ENCODE measurements at places on chromosomes 6 and 20.

- DNase-seq, result no peak
These were observed 56.1 kb upstream of the THEMIS start for GRCh38 chr6:127956956-127957355.

DNA sequence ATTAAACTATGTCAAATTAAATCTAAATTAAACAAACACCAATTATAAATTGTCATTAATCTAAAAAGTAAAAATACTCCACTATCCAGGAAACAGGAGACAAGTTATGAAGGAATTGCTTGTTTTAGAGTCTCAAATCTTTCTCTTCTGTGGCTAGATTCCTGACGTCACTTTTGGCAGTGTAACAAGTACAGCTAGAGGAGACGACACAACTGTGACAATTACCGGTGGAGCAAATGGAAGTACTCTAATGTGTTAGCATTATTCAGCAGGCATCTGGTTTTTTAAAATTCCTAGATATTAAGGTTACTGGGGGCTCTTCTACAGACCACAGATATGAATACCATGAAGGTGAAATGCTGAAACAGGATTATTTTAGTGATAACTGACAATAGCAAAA is 1042.7 kb downstream of the EPHA7 start:
- no peak for DNase-seq

DNA sequence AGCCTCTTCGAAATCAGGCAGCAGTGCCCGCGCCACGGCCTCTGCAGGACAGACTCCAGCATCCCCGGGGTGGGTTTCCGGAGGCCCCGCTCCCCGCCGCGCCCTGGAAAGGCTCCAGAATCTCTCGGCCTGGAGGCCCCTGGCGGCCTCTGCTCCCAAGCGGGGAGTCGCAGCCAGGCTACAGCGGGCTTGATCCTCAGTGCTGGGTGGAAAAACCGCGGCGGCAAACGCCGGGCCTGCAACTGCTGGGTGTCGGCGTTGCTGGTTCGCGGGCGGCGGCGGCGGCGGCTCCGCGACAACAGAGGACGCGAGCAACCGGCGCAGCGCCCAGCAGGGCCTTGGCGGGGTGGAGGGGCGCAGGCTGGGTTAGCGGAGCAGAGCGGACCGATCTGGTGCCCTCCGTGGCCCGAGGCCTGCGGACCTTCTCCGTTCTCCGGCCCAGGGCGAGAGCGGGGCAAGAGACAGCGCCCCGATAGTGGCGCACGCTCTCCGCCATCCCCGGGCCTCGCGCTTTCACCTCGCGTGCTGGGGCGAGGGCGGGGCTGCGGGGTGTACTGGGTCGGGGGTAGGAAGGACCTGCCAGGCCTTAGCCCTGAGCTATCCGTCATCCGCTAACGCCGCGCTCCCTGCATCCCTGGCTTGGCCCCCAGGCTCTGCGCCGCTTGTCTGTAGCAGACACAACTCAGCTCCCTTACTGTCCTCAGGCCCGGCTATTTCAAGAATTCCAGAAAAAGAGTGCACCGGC is 3.4 kb upstream of the ZNF292 start:
- DNase-seq, result peak; percentile 81

DNA sequence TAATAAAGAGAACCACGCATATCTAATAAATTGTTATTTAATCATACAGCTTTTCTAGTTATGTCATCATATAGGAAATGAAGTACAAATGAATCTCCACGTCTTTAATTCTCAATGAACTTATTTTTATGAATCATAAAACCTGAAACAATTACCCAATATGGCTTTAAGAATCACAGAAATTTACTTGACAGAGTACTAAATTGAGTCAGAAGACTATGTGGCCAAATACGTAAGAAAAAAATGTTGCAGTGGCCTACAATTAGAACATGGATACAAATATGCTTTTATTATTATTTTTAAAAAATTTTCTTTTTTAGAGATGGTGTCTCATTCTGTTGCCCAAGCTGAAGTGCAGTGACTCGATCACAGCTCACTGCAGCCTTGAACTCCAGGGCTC is 584.7 kb upstream of the SLC35B3 start:
- no peak for DNase-seq

GRCh38 chr6:124190256-124190655 is 386.6 kb downstream of the NKAIN2 start:
- peak; percentile 2 for DNase-seq

- DNase-seq, result no peak
These were observed 18.5 kb upstream of the FAM184A start for GRCh38 chr6:119096721-119097565.

- no peak for DNase-seq
These were observed 34.3 kb upstream of the LAMP5 start for GRCh38 chr20:9480066-9480465.

DNA sequence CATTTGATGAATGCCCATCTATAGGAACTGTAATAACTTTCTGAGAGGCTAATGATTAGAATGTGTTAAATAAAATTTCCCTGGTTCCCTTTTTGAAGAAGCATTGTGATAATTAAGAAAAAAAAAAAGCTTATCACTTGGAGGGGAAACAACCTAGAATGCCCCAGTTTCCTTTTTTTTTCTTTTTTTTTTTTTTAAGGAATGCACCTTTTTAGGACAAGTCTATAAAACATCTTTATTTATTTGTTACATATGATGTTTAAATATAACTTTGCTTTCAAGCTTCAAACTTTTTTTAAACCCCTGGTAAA is 7.3 kb upstream of the MRPS10 start:
- DNase-seq, result no peak

- peak; percentile 49 for DNase-seq
These were observed 613.1 kb downstream of the EPHA7 start for GRCh38 chr6:92806254-92806653.

DNA sequence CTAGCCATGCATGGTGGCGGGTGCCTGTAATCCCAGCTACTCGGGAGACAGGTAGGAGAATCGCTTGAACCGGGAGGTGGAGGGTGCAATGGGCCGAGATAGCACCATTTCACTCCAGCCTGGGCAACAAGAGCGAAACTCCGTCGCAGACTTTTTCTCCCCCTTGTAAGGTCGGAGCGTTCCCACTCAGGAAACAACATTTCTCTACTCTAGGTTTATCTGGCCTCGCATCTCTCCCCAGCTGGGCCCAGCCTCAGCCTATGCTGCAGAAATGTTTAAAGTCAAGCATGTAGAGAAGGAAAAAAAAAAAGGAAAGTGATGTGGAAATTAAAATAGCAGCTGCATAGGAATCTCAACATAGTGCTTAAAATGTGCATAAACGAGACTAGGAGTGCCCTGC is 172.3 kb downstream of the TRIM27 start:
- no peak for DNase-seq

GRCh38 chr6:49252901-49253300 is 210.2 kb downstream of the MMUT start:
- DNase-seq, result no peak

GRCh38 chr20:31861135-31861384 is 9.3 kb downstream of the DUSP15 start:
- DNase-seq, result peak; percentile 62

GRCh38 chr20:13221673-13222318 is 722 bp downstream of the ISM1 start:
- peak; percentile 88 for DNase-seq

DNA sequence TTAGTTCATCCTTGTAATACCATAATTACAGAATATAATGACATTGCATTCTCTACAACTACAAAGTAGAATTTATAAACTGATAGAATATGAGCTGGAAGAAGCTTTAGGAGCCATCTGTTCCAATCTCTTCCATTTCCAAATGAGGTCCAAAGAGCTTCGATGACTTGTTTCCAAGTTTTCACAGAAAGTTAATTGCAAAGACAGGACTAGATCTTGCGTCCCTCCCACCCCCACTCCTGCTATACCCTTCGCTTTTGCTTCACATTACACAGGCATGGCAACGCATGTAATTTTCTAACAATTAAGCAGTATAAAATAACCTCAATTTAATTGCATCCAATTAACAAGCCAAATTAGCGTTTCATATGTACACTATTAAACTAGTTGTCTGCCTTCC is 7.0 kb downstream of the HIVEP2 start:
- DNase-seq, result no peak

GRCh38 chr6:34416877-34417371 is 8.9 kb downstream of the RPS10 start:
- no peak for DNase-seq

- no peak for DNase-seq
These were observed 36.5 kb downstream of the SNX14 start for GRCh38 chr6:85556992-85557668.

DNA sequence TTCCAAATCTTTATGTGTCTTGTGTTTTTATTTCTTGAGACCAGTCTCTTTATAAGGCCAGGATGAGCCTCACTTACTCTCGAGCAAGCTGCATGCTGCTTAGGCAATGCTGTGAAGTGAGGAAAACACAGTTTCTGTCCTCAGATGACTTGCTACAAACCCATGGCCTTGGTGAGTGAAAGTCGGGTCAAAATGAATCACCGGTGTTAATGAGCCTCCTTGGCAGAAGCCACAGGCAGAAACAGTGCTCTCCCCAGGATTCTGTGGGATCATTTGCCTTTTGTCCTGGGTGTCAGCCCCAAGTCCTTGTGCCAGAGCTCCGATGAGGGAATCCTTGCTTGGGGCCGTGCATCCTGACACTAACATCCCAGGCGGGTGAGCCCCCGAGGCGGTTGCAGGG is 482.5 kb downstream of the QKI start:
- no peak for DNase-seq

- no peak for DNase-seq
These were observed 16.5 kb upstream of the CCR6 start for GRCh38 chr6:167106406-167106805.

DNA sequence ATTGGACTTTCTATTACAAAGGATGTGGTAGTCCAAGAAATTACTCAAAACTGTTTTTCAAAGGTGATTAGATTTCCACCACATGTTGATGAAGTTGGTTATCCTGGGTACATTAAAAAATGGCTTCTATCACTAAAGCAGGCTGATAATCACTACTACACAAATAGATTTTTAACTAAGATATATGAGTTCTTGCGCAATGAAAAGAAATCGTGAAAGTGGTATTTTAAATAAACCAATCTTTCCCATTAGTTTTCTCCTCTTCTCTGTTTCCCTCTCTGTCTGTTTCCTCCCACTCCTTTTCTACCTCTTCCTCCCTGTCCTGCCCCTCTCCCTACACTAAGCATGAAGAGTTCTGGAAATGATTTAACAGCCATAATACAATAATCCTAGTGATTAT is 487.9 kb upstream of the CITED2 start:
- no peak for DNase-seq

DNA sequence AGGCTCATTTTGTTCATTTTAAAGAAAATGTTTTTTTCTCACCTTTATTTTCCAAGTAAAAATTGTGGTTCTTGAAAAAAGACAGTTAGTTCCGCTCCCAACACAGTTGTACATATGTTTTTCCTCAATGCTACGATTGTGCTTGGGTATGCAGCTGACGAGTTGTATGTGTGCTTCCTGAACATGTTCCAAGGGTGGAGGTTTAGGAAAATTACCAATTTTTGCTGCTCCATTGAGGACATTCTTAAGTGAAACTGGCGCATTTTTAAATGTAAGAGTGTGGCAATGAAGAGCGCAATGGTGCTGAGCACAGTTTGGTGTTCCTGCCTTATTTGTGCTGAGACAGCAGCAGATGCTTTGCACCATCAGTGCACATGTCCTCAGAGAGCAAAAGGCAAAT is 70.3 kb upstream of the CLDN20 start:
- DNase-seq, result no peak

- no peak for DNase-seq
These were observed 332.3 kb downstream of the ZFAND3 start for GRCh38 chr6:38151580-38152500.

DNA sequence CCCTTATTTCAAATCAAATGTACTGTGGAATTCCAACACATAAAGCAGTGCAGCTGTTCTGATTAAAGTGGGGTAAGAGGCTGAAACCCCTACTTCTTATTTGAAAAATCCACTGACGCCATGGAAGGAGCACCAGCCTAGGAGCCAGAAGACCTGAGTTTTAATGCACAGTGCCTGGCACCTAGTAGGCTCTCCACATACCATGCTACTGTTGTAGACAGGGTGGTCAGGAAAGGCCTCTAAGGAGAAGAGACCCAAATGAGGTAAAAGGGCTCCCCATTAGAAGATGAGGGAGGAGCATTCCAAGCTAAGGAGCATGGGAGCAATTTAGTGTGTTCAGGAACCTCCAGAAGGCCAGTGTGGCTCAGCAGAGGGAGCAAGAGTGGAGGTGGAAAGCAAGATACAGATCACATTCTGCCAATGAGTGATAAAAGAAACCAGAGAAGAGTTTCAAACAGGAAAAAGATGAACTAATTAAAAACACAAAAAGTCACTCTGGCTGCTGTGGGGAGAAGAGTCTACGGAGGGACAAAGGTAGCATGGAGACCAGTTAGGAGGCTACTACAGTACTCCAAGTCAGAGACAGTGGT is 11.8 kb upstream of the ZNF76 start:
- DNase-seq, result no peak

- DNase-seq, result no peak
These were observed 14.8 kb upstream of the NPEPL1 start for GRCh38 chr20:58677808-58678207.

GRCh38 chr6:5619249-5619648 is 357.9 kb downstream of the FARS2 start:
- DNase-seq, result no peak

GRCh38 chr20:34771680-34772081 is 53.8 kb downstream of the NCOA6 start:
- DNase-seq, result no peak

GRCh38 chr20:41854765-41855164 is 236.6 kb upstream of the CHD6 start:
- DNase-seq, result peak; percentile 24

DNA sequence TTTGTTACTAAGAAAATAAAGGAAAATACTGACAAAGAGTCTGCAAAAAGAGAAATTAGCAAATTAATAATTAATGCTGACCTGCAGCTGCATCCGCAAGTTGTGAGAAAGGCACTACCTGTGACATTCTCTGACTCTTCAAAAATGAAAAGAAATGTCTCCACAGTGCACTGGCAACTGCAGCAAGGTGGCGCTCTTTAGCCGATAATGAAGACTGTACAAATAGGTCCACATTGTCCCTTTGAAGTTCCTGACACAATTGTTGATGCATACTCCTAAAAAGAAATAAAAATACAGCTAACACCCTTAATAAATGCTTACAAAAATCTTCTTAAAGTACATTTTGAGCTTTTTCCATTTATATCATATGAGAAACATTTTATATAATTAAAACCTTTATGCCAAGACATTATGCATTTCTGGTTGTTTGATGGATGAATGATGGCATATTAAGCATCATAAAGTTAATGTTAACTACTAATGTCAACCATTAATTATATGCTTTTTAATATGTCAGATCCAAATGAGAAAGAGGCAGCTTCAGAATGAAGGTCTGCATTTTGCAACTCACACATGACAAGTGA is 96.5 kb downstream of the MMS22L start:
- DNase-seq, result peak; percentile 77

GRCh38 chr6:159852877-159853276 is 37.9 kb upstream of the MAS1 start:
- peak; percentile 40 for DNase-seq

- no peak for DNase-seq
These were observed 406.1 kb upstream of the SOX4 start for GRCh38 chr6:21187485-21187884.

DNA sequence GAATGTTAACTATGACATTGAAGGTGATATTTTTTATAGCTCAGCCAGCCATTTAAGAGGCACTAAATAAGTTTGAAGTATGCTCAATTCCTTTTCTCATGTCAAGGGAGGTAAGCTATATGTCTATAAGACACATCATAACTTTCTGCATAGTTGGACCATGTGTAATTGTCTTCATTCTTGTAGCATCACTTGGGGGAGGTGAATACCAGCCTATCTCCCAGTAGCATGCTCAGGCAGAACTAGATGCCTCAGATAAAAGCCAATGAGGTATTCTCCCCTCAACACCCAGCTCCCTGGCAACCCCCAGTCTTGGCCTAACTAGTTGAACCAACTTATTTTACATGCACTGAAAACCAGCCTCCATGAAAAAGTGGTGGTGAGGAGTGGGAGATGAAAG is 158.3 kb upstream of the JAG1 start:
- no peak for DNase-seq
